Eye (tissue), 1 donor: ENCODE measurements at places on chromosomes 3 and 15.

GRCh38 chr3:30606301-30607031, at the start of gene TGFBR2:
Gene TGFBR2, plus strand, starts transcription at chr3:30606601. Its CDS starts 283 bp downstream, at chr3:30606884.
- DNase-seq: peak; percentile 89

DNA sequence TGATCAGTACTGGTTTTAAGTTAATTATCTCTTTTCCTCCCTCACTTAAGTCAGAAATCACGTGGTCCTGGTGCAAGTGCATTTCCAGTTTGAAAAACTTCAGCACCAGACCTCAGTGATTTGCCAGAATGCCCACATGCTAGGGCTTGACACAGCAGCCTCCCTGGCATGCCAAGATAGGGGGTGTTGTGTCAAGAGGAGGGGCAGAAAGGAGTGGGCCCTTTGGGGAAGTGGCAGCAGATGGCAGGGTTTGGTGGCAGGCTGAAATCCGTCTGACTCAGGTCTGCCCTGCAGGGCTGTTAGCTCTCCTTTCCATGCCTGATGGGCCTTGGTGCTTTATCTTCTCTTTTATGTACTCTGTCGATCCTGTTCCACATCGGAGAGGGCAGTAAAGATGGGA, 23.4 kb downstream of the PXK start:
- no peak for DNase-seq

- DNase-seq: no peak
These were observed 1182.3 kb downstream of the OTOL1 start for GRCh38 chr3:162678941-162679340.

GRCh38 chr3:138440121-138440521, 5.7 kb downstream of the ESYT3 start:
- no peak for DNase-seq

GRCh38 chr3:26061947-26062346, 272.1 kb downstream of the OXSM start:
- no peak for DNase-seq

DNA sequence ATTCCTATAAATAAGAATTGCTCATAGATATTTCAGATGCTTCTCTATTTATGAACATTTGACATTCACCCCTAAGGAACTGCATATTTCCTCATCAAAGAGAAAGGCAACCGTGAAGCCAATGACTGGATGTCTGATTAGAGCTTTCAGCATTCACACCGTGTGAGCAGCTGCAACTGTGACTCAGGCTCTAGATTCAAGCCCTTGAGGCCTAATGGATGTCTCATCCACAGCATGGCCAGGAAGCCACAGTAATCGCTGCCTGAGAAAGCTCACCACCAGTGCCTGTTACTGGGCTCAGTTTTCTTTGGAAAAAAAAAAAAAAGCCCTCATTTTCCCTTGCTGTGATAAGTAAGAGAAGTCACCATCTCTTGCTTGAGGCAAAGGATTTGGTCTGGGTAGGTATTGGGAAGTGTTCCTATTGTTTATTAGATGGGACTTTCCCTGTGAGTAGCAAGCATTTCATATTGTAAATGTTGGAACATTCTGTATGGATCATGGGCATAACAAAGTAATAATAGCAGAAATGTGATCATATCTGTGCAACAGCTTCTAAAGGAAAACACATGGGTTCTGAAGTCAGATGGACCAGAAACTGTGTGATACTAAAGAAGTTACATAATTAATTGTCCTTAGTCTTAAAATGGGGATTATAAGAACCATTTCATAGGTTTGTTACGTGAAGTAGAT, 783.7 kb downstream of the AGBL1 start:
- peak; percentile 41 for DNase-seq

- DNase-seq: no peak
These were observed 332.4 kb upstream of the PPP2R3A start for GRCh38 chr3:135633078-135633477.

DNA sequence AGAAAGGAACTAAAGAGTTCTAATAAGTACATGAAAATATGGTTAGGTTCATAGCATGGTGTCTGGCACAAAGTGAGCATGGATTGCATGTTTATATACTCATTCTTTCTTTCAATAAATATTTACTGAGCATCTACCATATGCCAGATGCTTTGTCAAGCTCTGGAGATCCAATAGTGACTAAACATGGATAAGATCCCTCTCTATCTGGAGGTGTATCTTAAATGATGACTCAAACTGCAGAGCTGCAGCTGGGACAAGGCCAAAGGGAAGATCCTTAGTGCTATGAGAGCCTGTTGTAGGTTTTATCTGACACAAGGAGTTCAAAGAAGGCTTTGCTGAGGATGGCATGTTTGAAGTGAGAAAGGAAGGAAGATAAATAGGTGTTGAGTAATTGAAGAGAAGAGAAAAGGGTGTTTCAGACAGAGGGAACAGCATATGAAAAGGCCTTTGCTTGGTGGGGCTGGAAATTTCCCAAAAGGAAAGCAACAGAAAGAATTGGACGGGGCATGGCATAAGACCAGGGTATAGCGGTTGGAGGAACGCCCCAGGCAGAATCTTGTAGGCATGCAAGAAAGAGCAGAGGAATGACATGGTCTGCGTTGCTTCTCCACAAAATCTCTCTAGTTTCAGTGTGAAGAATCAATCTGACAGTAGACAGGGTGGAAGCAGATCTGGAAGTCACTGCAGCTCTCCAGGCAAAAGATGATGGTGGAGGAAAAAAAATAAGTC, 239.9 kb upstream of the LRTM1 start:
- no peak for DNase-seq

DNA sequence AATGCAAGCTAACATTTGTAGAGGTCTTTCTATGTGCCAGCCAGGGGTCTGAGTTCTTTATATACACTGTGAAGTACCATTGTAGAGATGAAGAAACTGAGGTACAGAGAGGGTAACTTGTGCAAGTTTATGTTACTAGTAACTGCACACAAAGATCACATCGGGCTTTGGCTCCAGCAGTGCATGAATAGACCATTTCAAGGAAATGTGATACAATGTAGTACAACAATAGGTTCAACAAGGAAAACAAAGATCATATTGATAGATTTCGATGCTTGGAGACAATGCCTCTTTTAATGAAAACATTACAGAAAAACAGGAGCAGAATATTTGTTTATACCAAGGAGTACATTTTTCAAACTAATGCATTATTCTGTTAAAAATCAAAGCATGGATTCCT, 115.3 kb downstream of the POLR2M start:
- DNase-seq: no peak

- DNase-seq: no peak
These were observed 41.2 kb downstream of the OIP5 start for GRCh38 chr15:41291065-41291631.

DNA sequence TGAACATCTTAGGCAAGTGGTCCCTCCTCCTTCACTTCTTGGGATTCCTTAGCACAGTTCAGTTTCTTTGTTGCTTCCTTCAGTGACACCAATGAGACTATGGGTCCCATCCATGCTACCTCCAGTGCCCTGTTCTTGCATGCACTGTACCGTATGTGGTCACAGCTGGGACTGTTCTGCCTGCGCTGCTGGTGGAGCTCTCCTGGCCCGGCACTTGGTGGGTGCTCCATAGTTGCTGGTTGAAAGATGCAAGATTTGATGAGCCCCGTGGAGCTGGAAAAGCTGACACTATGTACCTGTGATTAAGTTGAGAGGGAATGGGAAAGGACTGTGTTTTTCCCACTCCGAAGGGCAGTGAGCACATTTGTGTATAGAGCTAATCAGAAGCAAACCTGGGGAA, 397.8 kb downstream of the LRTM1 start:
- no peak for DNase-seq

DNA sequence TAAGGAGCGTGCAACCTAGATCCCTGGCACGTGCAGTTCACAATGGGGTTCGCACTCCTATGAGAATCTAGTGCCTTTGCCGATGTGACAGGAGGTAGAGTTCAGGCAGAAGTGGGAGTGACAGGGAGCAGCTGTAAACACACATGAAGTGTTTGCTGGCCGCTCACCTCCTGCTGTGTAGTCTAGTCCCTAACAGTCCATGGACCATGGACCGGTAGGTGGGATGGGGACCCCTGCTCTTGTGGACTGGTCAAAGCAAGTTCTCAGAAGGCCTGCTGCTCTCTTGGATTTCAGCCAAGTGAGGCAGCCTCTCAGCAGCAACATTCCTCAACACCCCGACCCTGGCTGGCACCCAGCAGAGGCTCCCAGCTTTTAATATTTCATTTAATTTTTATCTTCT, 58.2 kb upstream of the SNRPA1 start:
- DNase-seq: no peak

- peak; percentile 24 for DNase-seq
These were observed 100.7 kb downstream of the GALK2 start for GRCh38 chr15:49270541-49271421.

DNA sequence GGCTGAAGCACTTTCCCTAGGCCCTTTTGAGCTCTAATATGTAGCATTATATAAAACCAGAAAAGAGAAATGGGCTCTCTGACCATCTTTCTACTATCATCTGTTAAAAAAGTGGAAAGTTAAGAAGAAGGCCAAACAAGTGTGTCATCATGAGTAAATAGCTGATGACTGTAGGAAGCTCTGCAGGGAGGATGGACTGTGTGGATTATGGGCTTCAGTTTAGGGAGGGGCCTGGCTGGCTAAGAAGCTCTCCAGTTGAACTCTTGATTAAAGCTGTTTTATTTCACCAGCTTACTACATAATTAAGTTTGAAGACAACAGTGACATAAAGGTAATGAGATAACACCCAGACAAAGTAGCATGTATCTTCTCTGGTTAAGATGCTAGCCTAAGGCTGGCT, 30.6 kb downstream of the INTS14 start:
- DNase-seq: no peak

GRCh38 chr3:10950476-10951294, 41.9 kb upstream of the SLC6A1 start:
- DNase-seq: peak; percentile 77

DNA sequence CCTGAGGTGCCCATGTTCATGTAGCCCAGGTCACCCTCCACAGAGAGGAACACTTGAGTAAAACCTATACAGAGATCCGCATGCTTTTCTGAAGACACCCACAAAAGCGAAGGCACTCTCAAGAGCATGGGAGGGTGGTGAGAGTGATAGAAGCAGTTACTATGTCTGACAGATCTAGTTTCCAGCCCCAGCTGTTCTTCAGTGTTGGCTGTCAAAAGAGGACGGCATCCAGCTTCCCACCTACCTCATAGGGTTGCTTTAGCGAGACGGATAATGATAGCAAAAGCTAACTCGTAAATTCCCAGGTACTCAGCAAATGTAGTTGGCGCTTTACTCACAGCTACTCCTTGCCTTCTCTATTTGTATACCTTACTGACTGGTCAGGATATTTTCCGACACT, 3.0 kb upstream of the MEX3B start:
- peak; percentile 26 for DNase-seq

DNA sequence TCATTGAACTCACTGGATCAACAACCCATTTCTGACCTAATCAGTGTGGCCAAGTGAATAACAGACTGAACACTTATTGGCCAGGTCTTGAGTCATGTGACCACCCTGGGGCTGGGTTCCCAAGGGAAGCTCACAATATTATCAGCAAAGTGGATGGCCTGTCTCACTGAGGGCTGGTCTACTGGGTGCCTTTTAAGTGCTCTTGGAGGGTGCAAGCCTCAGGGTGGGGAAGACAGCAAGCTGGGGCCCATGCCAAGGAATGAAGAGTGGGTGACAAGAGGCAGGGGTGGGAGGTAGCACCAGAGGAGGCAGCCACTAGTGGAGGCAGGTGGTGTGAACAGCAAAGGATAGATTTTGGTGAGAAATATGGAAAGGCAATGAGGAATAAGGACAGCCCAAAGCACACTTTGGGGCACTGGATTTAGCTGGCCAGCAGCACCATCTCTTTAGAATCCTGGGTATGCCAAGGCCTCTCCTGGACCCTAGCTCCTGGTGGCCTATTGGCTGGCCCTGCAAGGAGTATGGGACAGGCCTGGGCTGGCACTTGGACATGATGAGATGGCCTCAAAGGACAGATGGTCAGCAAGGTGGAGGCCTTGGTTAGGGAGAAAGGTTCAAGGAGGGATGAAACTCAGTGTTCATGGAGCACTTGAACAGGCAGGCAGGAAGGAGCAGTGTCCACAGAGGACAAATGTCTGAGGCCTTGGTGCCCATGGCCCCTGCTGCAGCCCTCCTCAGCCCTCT, 34.2 kb downstream of the HMCES start:
- DNase-seq: peak; percentile 42

DNA sequence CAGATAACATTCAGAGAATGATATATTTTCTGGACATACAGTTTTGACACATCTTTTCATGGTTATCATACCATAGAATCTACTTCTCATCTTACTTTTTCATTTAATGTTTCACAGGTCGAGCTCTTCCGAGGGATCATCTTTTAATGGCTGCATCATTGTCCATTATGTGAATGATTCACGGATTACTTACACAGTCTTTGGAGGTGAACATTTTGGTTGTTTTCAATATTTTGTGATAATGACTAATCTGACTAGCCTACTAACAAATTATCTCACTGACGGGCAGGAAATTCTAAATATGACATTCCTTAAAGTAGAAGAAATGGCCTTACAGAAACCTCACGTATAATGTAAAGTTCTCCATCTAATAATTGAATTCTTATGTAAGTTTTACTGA, 209.1 kb upstream of the STRIT1 start:
- DNase-seq: no peak

- no peak for DNase-seq
These were observed 62.9 kb upstream of the THSD4 start for GRCh38 chr15:71052356-71052755.

- DNase-seq: no peak
These were observed 108.9 kb upstream of the ETV5 start for GRCh38 chr3:186217820-186218164.

DNA sequence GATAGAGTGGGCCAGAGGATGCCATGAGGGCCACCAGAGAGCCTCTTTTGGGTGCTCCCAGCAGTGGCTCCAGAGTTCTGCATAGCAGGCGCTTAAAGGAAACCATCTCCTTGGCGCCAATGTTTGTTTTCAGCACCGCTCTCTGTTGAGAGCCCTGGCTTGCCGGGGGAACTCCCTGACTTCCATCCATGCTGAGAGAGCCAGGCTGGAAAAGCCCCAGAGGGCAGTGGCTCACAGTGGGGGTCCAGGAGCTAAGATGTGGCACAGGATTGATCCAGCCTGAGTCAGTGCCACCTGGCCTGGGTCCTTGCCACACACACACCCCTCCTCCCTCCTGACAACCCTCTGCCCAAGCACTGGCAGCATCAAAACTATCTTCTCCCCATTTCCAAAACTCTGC, 50.4 kb upstream of the HACD2 start:
- DNase-seq: no peak

GRCh38 chr3:52130966-52131622, 23.1 kb downstream of the POC1A start:
- DNase-seq: no peak

GRCh38 chr3:71132995-71133730, 450.4 kb downstream of the FOXP1 start:
- peak; percentile 75 for DNase-seq
